NCI-H1105 treated with DMSO at 0.1 percent for 48 hours (cell line): ENCODE measurements at places on chromosomes 7 and 10.

DNA sequence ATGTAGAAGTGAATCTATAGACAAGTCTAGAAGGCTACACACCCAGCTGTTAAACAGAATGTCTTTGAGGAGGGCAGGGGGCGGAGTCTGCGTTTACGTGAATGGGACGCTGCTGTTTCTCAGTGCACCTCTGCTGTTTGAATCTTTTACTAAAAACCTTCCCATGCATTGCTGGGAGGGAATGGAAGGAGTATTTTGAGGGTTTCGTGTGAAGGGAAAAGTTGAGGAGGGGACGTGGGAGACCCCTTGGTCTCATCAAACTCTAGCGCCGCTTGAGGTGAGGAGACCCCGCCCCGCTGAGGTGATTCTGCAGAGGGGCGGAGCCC lies 492 bp upstream of the VCL start:
- DNase-seq = peak; percentile 47

- peak; percentile 73 for DNase-seq
These were observed 1.1 kb upstream of the FEZF1 start for GRCh38 chr7:122305475-122306319.

GRCh38 chr7:21175714-21176113 lies 252.2 kb upstream of the SP4 start:
- DNase-seq = no peak

DNA sequence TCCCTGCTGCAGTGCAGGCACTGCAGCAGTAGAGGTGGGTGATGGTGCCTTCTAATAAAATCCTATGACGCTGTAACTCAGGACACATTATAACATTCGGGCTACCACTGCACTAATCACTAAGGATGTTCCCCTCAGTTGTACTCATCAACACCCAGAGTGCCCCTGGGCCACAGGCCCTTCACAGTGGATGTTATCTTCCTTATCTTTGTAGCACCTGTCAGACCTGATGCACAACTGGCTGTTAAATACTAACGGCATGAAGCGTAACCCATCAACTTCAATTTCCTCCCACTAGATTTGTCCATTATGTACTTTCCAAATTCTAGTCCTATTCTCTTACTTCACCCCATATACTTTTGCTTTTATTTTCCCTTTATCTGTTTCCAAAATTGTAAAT lies 66.3 kb downstream of the PARD3 start:
- no peak for DNase-seq

DNA sequence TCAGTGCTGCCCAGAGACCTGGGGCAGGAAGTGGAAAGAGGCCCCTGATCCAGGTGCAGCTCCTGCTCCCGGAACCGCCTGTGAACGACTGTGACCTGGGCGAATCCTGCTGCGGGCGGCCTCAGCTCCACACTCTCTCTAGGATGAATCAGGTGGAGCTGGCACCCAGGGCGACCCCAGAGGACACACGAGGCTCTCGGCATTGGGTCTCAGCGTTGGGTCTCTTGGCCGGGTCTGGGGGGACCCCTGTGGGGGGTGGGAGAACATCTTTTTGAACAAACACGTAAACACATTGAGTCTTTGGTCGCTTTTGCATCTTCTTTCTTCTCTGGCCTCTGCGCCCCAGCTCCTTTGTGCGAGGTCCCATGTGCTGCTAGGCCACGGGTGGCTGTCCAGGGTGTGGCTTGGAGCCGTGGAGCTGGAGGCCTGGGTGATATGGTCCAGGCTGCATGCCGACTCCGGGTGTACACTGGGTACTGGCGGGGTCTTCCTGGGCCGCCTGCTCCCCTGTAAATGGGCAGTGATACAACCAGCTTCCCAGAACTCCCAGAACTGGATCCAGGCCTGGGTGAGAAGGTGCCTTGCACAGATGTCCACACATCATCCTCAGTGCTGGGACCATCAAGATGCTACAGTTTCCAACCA lies 435.8 kb downstream of the DNAJB6 start:
- no peak for DNase-seq

DNA sequence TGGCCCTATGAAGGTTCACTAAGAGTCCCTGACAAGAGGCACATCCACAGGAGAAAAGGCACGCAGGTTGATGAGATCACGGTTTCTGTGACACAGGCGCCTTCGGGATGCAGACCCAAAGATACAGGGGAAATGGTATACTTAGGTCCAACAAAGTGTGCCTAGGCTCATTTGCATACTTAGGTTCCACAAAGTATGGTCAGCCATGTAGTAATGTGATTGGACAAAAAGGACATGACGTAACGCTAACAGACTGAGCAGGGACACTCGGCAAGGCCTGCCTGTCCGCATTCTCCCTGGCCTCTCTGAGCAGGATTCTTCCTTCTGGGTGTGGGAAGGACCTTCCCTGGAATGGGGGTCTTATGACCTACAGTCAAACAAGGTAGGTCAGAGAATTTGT lies 190.6 kb downstream of the CELF2 start:
- DNase-seq = no peak

- DNase-seq = no peak
These were observed 105.0 kb downstream of the TRIL start for GRCh38 chr7:28853150-28853549.

DNA sequence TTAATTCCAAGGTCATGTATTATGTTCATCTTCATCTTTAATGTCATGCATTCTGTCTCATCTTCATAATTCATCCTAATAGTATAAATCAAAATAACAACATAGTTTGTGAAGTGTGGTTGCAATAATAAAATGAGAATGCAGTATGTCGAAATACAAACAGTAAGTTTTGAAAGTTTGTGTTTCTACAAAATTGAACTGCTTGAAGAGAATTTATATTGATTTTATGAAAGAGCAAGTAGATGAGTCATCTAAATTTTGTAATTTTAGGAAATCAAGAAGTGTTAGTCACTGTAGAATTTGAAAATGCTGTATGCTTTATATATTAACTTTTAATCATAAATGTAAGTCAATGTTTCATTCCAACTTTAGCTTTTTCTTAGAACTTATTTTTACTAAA lies 190.5 kb upstream of the PPP1R3A start:
- no peak for DNase-seq

DNA sequence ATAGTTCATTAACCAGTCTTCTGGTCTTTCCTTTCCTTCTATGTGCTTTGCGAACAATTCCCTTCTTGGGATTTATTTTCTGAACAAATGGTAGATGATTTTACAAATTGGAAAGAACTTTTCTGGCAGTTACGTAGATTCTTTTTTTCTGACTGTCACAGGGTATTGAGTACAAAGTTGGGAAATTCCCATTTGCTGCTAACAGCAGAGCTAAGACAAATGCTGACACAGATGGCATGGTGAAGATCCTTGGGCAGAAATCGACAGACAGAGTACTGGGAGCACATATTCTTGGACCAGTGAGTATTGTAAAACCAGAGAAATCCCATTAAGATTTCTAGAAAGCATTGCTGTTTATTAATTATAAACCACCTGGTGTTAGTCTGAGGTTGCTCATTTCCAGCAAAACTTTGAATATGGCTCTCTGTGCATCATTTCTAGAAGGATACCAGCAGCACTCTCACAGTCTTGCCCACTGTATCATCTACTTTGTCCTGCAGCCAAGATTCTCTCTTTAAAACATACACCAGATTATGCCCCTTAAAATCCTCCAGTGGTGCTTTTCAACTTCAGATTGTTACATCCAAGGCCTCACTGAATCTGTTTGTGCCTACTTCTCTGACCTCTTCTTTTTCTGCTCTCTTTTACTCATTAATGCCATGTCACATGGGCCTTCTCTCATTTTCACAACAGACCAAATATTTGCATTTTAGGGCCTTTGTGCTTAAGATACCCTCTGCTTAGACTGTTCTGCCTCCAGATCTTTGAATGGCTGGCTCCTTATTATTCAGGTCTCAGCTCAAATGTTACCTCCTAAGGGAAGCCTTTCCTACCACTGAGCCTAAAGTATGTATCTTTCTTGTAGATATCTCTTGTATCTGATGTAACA lies 27.0 kb downstream of the DLD start:
- DNase-seq = no peak

DNA sequence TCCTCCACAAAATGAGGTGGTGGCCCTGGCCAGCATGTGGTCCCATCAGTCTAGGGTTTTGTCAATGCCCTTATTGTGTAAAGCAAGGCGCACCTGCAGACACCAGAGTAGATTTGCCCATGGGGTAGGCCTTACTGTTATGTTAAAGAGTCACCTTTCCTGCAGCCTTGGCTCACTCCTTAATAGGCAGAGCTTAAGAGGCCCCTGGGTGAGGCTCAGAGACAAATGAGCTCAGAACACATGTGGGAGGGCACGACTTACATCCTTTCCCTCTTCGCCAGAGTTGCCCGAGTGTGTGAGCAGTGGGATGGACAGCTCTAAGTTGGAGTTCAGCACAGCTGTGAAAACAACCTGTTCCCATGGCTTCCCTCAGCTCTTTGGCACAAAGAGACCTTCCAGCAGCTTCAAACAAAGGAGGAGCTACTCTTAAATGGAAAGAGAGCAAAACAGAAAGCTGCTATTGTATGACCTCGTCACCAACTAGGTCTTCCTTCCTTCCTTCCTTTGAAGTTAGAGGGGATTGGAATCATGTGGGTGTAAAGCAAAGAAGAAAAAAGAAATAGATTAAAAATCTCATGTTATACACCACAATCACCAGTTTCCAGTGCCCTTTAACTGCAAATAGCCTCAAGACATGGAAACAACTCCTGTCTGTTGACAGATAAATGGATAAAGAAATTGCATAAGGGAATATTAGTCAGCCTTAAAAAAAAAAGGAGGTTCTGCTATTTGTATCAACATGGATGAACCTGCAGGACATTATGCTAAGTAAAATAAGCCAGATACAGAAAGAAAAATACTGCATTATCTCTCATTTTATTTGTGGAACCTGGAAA lies 11.9 kb upstream of the XPNPEP1 start:
- no peak for DNase-seq
